ENCODE measurements at places on chromosomes 13 and 19. TPM values are rescaled to one million over a fixed set of nuclear protein-coding genes. Genes with fewer than 3 reads are reported as not detected.

Gene NOVA2
- 1.6 TPM for total RNA-seq

Gene RTBDN
- total RNA-seq, result 0.52 TPM

Gene TMTC4
- 18.5 TPM for total RNA-seq

Gene FBXO27
- 4.3 TPM for total RNA-seq

Gene ZNF285
- 0.99 TPM for total RNA-seq

Gene MBD3L2
- not detected for total RNA-seq

Gene SPACA4
- not detected for total RNA-seq

Gene EID2B
- 2.0 TPM for total RNA-seq

Gene SYCN
- total RNA-seq, result 2,614 TPM

Gene SIGLEC5
- not detected for total RNA-seq

Gene C19orf67
- total RNA-seq, result not detected

Gene ZNF69
- 14.8 TPM for total RNA-seq

Gene CEACAM6
- total RNA-seq, result 3.0 TPM

Gene KIR2DL1
- not detected for total RNA-seq

Gene LGALS14
- not detected for total RNA-seq

Gene KLK2
- total RNA-seq, result not detected

Gene PSG5
- 1.3 TPM for total RNA-seq

Gene NLRP7
- not detected for total RNA-seq

Gene DHRS12
- total RNA-seq, result 4.0 TPM

Gene ZNF491
- 2.6 TPM for total RNA-seq

Gene ZNF296
- total RNA-seq, result not detected

Gene ZNF723
- not detected for total RNA-seq

Gene RCBTB1
- total RNA-seq, result 6.3 TPM

Gene PCDH20
- 0.99 TPM for total RNA-seq

Gene FUT6
- total RNA-seq, result 12.2 TPM

Gene SLC27A5
- 5.4 TPM for total RNA-seq

Gene POU4F1
- not detected for total RNA-seq

Gene C5AR2
- total RNA-seq, result 0.52 TPM

Gene RETN
- not detected for total RNA-seq

Gene PTOV1
- 69.0 TPM for total RNA-seq

Gene CD37
- total RNA-seq, result 4.0 TPM

Gene ATCAY
- not detected for total RNA-seq

Gene KIR3DL2
- not detected for total RNA-seq
